HFF-Myc (cell line): ENCODE measurements at places on chromosomes 5 and 9.

- no peak for DNase-seq
Measured at GRCh38 chr5:117615226-117615625, 1040.6 kb upstream of the SEMA6A start.

- DNase-seq = no peak
Measured at GRCh38 chr5:110031402-110032140, 341.8 kb downstream of the MAN2A1 start.

DNA sequence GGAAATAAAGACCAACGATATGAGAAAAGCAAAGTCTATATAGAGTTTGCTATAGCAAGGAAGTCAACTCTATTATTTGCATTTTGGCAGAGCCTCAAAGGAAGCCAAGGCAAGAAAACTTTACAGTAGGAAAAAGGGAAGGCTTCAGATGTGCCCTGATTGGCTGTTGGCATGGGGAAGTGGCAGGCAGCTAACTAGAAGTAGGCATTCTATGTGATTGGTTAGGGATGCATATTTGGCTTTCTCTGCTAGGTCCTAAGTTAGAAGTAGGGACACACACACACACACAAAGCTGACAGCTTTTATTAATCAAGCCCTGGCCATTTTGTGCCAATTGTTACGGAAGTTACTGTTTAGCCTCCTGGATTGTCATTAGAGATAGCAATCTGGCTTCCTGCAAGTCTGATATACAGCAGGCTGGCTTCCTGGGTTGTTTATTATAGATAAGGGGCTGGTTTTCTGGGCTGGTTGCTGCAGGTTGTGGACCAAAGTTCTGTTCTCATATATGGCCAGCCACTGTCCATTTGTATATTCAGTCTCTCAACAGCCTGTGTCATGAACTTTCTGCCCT lies 308.1 kb upstream of the GRAMD2B start:
- DNase-seq = no peak

DNA sequence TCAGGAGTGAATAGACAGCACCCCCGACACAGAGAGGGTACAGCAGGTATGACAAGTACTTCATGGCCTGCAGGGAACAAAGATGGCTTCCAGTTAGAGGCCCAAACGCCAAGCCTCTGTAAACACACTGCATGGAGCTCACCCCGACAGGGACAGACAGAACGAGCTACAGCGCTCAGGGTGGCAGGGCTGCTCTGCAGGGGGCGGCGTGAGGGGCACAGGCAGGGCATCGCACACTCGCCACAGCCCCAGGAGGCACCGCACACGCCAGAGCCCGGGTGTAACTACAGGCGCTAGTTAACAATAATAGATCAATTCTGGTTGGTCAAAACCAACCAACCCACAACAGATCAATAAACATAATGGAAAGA lies 21.1 kb downstream of the CLPTM1L start:
- DNase-seq = no peak

DNA sequence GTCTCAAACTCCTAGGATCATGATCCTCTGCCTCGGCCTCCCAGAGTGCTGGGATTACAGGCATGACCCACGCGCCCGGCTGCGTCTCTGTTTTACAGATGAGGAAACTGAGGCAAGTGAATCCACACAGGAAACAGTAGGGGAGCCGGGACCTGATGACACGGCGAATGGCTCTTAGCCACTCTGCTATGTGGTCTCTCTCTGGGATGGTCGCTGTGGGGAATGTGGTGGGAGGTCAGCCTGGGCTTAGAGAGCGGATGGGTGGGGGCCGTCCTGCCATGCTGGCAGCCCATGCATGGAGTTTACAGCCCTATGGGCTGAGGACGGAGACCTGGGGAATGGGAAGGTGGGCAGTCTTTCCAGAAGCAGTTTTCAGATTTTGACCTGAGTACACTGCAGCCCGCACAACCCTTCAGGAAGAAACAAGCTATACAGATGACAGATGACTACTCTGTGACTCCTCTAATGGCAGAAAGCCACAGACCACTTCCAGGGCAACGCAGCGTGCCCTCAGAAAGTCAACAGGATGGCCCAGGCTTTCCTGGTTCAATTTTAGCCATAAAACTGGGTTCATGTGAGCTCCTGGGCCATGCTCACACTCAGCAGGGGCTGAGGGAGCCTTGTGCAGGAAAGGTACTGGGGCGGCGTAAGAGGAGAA lies 136.1 kb upstream of the RAPGEF1 start:
- peak; percentile 16 for DNase-seq

DNA sequence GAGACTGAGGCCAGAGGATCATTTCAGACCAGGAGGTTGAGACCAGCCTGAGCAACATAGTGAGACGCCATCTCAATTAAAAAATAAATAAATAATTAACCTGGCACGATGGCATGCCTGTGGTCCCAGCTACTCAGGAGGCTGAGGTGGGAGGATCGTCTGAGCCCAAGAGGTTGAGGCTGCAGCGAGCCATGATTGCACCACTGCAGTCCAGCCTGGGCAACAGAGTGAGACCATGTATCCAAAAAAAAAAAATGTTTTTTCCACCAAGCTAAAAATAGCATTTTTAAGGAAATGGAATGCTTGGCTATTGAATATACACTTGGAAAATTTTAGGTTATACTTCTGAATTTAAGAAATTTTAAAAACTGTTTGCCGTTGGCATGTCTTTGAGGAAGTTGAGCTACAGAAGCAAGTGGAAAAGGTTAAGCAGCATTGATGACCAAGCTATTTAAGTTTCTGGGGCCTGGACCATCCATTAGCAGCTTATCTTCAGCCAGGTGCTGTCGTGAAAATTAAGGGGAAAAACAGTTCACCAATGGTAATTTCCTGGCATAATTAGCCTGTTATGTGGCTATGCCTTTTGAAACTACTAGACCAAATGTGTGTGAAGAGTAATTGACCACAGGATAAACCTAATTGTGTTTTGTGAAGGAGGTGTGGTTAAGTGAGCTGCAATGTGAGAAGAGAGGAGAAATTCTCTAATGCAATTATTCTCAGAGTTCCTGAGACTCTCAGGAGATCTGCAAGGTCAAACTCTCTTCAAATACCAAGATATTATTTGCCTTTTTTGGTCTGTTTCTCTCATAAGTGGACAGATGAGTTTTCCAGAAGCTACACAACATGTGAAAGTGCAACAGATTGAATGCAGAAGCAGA lies 21.0 kb downstream of the F2R start:
- DNase-seq = no peak

- DNase-seq = no peak
Measured at GRCh38 chr9:89839449-89839848, 234.6 kb downstream of the GADD45G start.

- DNase-seq = no peak
Measured at GRCh38 chr9:22447618-22448305, 1.1 kb downstream of the DMRTA1 start.

DNA sequence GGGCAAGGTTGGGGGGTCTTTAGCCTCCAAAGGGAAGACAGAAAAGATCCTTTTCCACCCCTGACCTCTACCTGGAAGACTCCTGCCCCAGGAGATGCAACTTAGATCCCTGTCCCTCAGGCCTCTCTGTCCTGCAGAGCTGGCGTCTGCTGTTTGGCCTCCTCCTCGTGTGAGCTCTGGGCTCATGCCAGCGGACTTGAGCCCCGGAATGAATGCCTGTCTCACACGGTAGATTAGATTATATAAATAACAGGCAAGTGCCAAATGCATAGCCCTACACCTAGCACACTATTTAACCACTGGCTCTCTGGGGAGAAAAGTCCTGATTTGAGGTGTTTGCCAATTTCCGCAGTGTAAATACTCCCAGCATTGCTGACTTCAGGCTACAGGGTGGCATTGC lies 1.4 kb upstream of the WNK2 start:
- DNase-seq = no peak

DNA sequence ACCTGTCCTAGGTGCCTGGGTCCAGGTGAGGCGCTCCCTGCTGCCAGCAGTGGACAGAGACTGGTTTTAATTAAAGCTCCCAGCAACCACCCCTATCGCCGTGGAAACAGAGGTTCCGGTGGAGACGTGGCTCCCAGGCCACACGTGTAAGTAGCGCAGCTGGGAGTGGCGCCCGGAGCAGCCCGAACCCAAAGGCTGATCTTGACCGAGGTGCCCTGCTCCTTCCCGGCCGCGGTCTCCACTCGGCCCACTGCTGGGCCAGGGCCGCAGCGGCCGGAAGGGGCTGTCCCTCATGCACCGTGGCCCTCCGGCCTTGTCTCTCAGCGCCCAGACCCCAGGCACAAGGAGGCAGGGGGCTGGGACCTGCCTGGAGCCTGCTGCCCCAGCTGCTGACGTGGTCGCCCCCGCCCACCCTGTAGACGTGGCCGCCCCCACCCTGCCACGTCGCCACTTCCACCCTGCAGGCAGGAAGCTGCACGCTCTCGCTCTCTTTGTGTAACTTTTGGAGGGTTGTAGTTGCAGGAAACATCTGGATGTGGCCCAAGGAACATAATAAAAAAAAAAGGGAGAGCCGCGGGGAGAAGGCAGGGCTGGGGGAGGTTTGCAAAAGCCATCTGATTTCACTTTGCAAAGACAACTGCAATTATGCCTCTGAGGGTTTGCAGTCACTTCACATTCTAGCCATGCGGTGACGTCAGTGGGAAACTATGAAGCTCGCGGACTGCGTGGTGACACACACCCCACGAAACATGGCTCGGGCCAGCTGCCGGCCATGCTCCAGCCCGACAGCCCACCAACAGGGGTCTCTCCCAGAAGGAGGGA lies 129.9 kb downstream of the RXRA start:
- DNase-seq = peak; percentile 98

DNA sequence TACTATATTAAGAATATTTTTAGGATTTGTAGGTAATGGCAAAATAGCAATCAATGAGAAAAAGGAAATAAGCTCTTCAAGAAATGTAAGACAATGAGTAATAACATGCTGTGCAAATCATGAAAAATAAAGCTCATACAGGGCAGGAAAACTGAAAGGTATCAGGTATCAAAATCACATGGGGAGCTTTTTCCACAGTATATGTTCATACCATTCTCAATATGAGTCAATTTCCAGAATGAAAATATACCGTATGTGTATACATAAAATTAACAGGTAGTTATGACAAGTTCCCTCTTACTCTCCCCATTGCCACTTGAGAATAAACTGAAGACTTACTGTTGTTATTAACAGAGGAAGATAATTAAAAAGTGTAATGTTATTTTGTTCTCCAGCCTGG lies 35.9 kb downstream of the EFCAB9 start:
- DNase-seq = no peak

GRCh38 chr9:36399980-36400331 lies at the start of gene RNF38:
TSS of gene RNF38 (minus strand) at chr9:36400269. CDS start at chr9:36400108, 161 bp downstream.
- DNase-seq = no peak

DNA sequence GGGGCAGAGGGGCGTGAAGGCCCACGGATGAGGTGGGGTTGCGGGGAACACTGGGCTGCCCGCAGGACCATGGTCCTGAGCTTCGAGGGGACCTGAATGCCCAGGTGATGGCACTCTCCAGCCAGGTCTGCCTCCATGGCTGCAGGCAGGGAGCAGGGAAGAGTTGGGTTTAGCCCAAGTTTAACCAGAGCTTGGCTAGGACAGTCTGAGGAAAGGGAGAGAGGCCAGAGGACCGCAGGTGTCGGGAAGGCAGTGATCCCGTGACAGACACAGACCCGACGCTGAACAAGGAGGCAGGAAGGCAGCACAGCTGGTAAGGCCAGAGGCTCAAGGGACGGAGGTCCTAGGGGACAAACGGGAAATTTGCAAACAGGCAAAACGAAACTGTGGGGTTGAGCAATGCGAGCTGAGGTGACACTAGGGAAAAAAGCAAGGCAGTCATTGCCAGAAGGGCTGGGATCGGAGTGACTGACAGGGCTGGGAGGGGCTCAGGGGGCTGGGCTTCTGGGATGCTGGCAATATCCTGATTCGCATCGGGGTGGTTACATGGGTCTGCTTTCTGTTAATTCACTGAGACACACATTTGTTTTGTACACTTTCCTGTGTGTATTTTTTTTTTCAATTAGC lies 25.0 kb downstream of the ARPC5L start:
- DNase-seq = no peak

- DNase-seq = no peak
Measured at GRCh38 chr5:126359884-126360283, 63.3 kb upstream of the GRAMD2B start.

GRCh38 chr5:9071074-9071473 lies 474.8 kb downstream of the SEMA5A start:
- DNase-seq = no peak
